Uterus (tissue), 4 donors: ENCODE measurements at places on chromosomes 2 and 18.

DNA sequence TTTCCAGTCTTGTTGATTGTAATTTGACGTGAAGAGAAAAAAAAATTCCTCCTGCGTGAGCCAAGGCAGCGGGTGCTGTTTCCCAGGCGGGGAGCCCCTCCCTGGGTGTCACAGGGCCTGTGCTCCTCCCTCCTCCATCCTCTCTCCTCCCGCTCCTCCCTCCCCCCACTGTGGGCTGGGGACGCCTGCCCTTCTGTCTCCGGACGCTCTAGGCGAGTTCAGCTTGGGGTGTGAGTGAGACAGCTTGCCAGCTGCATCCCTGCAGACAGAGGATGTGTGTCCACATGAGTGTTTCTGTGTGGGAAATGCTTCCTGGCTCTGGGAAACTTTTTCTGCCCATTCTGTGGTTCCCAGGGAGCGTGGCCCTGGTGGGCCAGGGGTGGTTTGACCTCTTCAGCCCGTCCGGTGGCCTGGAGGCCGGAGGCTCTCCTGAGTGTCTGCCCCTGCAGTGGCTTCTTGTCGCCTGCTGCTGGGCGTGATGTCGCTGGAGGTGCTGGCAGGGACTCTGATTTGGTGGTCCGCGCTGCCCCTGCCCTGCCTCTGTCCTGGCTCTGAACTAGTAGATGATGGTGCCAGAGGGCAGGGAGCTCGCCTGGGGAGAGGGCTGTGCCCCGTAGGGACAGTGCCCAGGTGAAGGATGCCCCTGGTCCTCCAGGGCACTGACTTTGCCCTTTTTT lies 96.4 kb downstream of the USP40 start:
- H3K27me3 ChIP-seq = no peaks in the 10 kb centered on the region
- H3K4me1 ChIP-seq = no peaks in the 10 kb centered on the region
- H3K36me3 ChIP-seq = no peaks in the 10 kb centered on the region
- H3K27ac ChIP-seq = peak overlapping the region; percentile 38

DNA sequence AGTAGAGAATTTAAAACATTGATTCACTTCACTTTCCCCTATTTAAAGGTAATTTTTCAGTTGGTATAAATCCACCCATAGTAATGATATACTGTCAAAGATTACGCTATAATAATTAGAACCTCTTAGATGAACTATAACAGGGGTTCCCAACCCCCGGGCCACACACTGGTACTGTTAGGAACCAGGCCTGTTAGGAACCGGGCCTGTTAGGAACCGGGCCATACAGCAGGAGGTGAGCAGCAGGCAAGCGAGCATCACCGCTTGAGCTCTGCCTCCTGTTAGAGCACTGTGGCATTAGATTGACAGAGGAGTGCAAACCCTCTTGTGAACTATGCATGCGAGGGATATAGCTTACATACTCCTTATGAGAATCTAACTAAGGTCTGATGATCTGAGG lies 34.0 kb upstream of the CD302 start:
- H3K36me3 ChIP-seq = no peaks in the 10 kb centered on the region
- no peak overlapping the region for H3K4me3 ChIP-seq
- no peak for DNase-seq
- H3K27ac ChIP-seq = no peak overlapping the region
- H3K4me1 ChIP-seq = no peaks in the 10 kb centered on the region
- no peaks in the 10 kb centered on the region for H3K27me3 ChIP-seq

- DNase-seq = no peak
- no peak overlapping the region for H3K4me3 ChIP-seq
- no peaks in the 10 kb centered on the region for H3K36me3 ChIP-seq
- no peaks in the 10 kb centered on the region for H3K4me1 ChIP-seq
Observed at GRCh38 chr18:41858761-41859555, 96.1 kb upstream of the PIK3C3 start.

- no peaks in the 10 kb centered on the region for H3K36me3 ChIP-seq
- no peak for DNase-seq
- no peaks in the 10 kb centered on the region for H3K27me3 ChIP-seq
Observed at GRCh38 chr2:44164617-44165016, 4.1 kb upstream of the PPM1B start.

- H3K36me3 ChIP-seq = no peaks in the 10 kb centered on the region
- H3K4me3 ChIP-seq = no peak overlapping the region
- peaks cover 7% of the 10 kb centered on the region for H3K4me1 ChIP-seq
- no peaks in the 10 kb centered on the region for H3K27me3 ChIP-seq
- no peak overlapping the region for H3K27ac ChIP-seq
Observed at GRCh38 chr2:127572841-127573240, 37.4 kb downstream of the MYO7B start.

- no peak overlapping the region for H3K27ac ChIP-seq
- H3K36me3 ChIP-seq = no peaks in the 10 kb centered on the region
- H3K4me3 ChIP-seq = peak overlapping the region; percentile 38
- no peak for DNase-seq
Observed at GRCh38 chr2:70901227-70902066, 34.3 kb upstream of the ATP6V1B1 start.

DNA sequence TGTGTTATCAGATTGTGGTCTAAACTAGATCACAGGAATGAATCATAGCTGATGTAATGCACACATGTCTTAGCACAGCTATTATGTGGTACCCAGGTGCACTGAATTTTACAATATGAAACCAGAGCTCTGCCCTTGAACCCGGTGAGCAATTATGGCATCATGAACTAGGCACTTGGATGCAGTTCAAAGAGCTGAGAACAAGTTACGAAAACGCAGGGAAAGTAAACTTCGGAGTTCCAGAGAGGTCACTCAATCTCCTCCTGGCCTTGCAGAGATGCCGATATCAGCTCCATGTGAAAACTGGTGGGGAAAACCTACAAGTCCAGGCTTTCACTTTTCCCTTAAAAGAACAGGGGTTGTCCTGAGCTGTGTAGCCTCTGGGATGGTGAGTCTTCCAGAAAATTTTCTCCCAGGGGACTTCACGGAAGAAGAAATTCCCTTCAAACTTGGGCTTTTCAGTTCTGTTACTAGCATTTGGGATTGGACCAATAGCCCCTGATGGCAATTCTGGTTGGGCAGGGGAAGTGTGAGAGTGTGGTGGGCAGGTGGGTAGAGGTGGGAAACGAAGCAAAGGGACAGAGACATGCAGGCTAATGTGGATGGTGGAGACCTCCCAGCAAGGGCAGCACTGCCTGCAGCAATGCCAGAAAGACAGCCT lies 71.1 kb upstream of the SH3BP4 start:
- peak overlapping the region; percentile 42 for H3K27ac ChIP-seq
- H3K27me3 ChIP-seq = no peaks in the 10 kb centered on the region
- no peaks in the 10 kb centered on the region for H3K36me3 ChIP-seq
- DNase-seq = no peak
- no peak overlapping the region for H3K4me3 ChIP-seq
- H3K4me1 ChIP-seq = no peaks in the 10 kb centered on the region

DNA sequence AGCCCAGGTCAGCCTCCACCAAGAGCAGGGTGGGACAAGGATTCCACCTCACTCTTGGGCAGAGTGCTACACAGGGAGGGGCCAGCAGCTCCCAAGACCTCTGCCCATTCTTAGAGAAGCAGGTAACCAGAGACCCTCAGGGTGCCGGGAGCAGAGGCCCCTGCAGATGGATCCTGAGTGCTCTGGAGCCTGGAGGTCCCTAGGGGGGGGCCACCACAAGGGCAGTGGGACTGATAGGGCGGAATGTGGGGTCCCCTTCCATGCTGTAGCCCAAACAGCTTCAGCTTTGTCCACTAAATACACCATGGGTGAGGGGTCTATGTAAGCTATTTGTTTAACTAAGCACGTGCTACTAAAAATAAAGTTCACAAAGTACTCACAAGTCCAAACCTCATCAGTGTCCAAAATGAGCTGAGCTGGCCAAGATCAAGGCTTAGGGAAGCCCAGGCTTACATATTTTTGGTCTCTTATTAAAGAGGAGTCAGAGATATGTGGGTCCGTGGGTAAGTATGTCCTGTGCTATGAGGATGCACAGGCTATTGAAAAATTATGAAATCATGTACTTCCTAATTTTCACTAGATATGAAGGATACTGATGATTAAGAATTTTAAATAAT lies 21.5 kb upstream of the GPC1 start:
- no peaks in the 10 kb centered on the region for H3K27me3 ChIP-seq
- H3K36me3 ChIP-seq = no peaks in the 10 kb centered on the region
- no peak for DNase-seq
- no peaks in the 10 kb centered on the region for H3K4me1 ChIP-seq

GRCh38 chr2:164922134-164922533 lies 33.2 kb downstream of the SLC38A11 start:
- H3K4me3 ChIP-seq = no peak overlapping the region
- no peak for DNase-seq
- no peaks in the 10 kb centered on the region for H3K27me3 ChIP-seq
- no peak overlapping the region for H3K27ac ChIP-seq

DNA sequence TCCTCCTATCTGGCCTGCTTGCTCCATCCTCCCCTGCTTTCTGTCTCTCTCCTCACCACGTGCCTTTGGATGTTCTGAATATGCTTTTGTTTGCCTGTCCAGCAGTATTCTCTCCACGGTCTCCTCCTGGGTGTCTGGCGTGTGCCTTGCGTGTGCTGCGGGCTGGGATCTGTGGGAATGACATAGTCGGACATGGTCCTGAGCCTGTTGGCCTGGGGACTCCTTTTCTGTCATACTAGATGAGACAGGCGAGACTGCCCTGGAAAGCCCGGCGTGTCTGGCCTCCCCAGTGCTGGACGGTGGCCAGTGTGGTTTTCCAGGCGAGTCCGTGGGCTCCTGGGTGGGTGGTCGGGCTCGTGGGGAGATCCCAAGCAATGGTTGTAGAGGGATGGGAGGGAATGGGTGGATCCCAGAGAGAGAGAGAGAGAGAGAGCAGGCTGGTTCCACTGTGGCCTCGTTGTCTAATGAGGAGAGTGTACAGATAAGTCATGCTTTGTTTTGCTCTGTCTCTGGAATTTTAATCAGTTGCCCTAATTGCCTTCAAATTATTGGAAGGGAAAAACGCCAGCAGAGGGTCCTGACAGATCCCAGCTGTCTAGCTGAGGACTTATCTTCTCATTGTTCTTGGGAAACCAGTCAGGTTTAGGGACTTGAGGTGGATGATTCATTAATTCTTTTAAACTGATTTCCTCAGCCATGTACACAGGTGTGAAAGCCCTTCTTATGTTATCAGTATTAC lies 58.3 kb downstream of the HPCAL1 start:
- H3K4me1 ChIP-seq = peaks cover 5% of the 10 kb centered on the region
- H3K27ac ChIP-seq = peak overlapping the region; percentile 14
- no peak overlapping the region for H3K4me3 ChIP-seq

DNA sequence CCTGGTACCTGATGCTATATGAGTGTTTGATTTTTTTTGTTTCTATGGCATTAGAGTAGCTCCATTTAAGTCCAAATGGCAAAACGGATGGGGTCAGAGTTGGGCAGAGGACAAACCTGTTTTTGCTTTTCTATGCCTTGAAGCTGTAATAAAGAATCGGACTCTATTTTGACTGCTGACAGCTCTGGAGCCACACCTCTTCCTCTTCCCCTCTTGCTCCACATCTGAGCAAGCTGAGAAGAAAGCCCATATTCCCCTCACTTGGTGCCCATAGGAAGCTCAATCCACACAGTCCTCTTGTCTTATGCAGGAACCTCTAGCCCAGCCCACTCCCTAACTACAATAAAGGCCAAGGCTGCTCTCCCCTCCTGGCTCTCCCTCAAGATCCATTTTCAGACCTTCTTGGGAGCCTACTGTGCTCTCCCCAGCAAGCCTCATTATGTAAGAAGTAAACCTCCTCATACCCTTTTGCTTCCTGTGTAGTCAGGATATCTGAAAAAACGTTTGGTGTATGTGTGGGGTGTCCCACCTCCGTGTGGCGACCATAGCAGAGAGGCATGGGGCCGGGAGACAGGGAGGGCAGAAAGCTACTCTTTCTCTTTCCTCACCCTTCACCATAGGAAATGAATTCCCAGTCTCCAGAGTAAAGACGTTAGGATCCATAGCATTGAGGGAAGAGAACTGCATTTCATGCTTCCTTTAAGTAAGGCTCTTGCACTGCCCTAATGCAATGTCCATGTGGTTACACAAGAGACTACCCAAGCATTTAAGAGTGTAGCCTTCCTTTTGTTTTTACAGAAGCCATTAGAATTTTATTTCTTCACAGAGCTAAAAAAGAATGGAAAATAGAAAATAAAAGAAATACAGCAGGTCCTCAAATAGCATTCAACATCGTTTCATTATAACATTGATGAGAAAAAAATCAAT lies 41.9 kb upstream of the RAPGEF4 start:
- no peaks in the 10 kb centered on the region for H3K36me3 ChIP-seq
- H3K27ac ChIP-seq = peak overlapping the region; percentile 37
- H3K4me3 ChIP-seq = no peak overlapping the region
- no peaks in the 10 kb centered on the region for H3K4me1 ChIP-seq
- H3K27me3 ChIP-seq = no peaks in the 10 kb centered on the region
- DNase-seq = no peak

- no peaks in the 10 kb centered on the region for H3K36me3 ChIP-seq
- no peak for DNase-seq
- no peak overlapping the region for H3K4me3 ChIP-seq
Observed at GRCh38 chr18:36314098-36314497, 16.6 kb downstream of the FHOD3 start.

- H3K4me1 ChIP-seq = no peaks in the 10 kb centered on the region
- no peaks in the 10 kb centered on the region for H3K36me3 ChIP-seq
- H3K4me3 ChIP-seq = no peak overlapping the region
Observed at GRCh38 chr2:232330068-232330999, 48.2 kb upstream of the ALPP start.

DNA sequence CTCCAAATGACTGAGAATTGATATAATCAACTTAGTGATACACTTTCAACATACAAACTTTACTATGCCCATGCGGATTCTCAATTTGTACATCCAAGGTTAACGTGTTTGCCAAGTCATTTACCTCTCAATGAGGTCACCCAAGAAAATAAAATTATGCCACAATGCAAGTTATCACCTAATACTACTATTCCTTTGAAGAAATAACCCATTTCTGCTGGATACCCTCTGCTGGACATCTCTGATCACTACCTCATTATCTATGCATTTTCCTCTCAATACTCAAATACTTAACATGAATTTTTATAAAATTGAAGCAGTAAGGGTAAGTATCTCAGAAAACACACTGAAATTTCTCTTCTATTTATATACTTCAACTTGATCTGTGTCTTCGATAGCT lies 12.7 kb downstream of the HNRNPLL start:
- DNase-seq = no peak
- H3K4me1 ChIP-seq = no peaks in the 10 kb centered on the region
- no peak overlapping the region for H3K4me3 ChIP-seq
- no peaks in the 10 kb centered on the region for H3K27me3 ChIP-seq
- no peaks in the 10 kb centered on the region for H3K36me3 ChIP-seq
- H3K27ac ChIP-seq = peak overlapping the region; percentile 14

- H3K36me3 ChIP-seq = no peaks in the 10 kb centered on the region
- peak; percentile 18 for DNase-seq
- H3K4me3 ChIP-seq = no peak overlapping the region
- H3K4me1 ChIP-seq = no peaks in the 10 kb centered on the region
- H3K27ac ChIP-seq = no peak overlapping the region
Observed at GRCh38 chr2:212926940-212927339, 224.5 kb downstream of the IKZF2 start.

DNA sequence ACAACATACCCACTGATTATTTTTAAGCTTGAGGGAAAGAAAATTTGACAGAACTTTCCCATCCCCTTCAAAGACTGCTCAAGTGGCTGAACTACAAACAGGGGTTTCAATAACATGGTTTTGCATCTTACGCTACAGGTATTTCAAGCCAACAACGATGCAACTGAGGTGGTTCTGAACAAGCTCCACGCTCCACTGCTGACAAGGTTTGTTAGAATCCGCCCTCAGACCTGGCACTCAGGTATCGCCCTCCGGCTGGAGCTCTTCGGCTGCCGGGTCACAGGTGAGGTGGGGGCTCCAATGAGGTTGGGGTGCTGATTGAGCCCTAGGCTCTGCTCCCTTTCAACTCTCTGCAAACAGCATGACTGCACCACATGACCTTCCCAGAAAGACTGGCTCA lies 58.1 kb downstream of the NRP2 start:
- no peak overlapping the region for H3K27ac ChIP-seq
- no peaks in the 10 kb centered on the region for H3K4me1 ChIP-seq
- no peaks in the 10 kb centered on the region for H3K27me3 ChIP-seq
- DNase-seq = no peak
- H3K4me3 ChIP-seq = no peak overlapping the region
- H3K36me3 ChIP-seq = no peaks in the 10 kb centered on the region
